ENCODE measurements at places on chromosomes 13 and 19.

DNA sequence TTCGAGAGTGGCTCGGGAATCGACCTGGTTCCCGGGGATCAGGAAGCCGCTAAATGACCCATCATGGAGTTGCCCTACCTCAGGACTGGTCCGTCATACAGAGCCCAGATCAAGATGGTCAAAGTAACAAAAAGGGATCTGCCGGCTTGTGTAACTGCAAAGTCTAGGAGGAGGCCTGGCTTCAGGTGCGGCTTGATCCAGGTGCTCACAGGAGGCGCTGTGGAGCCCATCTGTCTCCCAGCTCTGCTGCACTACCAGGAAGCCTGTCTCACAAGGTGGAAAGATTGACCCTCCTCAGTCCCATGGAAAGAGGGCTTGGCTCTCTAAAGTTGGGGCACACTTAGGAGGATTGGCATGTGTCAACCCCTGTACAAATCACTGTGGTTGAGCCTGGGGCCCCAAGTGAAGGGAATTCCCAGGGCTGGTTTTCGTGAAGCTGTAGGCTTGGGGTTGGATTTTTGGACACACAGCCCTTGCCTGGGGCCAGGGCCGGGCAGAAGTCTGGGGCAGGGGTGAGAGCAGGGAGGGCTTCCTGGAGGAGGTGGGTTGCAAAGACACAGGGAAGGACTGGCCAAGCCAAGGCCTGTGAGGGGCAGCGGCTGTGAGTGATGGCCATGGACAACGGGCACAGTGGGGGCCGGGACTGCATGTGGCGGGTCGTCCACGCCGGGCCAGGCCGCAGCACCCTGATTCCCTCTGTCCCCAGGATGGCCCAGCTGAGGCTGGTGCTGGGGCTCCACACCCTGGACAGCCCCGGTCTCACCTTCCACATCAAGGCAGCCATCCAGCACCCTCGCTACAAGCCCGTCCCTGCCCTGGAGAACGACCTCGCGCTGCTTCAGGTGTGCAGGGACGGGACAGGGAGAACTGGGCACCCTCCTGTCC, 4.2 kb downstream of the GZMM start:
- DNase-seq, result no peak

DNA sequence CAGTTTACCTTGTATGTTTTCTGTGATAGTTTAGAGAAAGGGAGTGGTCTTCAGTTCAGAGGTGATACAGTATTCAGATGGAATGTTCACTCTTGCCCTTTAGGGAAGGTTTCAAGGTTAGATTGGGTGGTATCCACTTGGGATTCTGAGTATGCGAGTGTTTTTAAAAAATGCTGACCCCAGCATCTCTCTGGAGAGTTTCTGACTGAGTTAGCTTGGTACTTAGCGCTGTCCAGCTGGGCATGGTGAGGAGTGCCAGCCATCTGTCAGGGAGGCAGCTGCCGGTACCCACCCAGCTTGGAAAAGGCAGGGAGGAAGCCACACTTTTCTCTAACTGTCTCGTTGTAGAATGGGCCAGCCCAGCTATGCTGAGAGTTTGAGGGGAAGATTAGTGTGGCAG, 63.3 kb downstream of the ARHGEF7 start:
- no peak for DNase-seq

GRCh38 chr13:30004204-30004603, 153.8 kb upstream of the UBL3 start:
- no peak for DNase-seq

DNA sequence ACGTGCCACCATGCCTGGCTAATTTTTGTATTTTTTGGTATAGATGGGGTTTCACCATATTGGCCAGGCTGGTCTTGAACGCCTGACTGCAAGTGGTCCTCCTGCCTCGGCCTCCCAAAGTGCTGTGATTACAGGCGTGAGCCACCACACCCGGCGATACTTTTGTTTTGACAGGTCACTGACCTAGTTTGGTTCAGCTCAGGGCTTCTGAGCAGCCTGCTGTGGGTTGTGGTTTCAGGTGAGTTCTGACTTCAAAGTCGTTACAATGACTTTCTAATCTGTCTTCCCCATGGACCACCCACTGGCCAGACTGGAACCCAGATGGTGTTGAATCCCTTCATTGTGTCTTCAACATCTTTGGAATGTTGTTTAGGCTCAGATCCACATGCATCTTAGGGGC, 73.8 kb downstream of the TRPM4 start:
- DNase-seq, result no peak

DNA sequence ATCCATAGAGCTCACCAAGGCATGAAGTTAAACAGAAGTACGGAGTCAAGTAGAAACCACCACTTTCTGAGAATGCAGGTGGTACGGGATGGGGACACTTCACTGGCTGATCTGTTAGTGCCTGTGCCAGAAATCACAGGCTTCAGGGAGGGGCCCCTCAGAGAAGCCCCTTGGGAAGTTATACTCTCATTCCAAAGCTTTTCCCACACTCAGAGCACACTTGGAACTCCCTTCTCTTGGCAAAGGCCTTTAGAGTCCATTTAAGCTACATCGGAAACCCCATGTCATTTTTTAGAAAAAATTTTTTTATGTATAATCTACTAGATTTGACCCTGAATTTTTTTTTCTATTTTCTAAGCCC, 80.7 kb upstream of the WASF3 start:
- DNase-seq, result no peak

GRCh38 chr13:38980750-38981078, 9.9 kb downstream of the STOML3 start:
- no peak for DNase-seq

GRCh38 chr13:91557328-91558090, 159.1 kb downstream of the GPC5 start:
- no peak for DNase-seq

GRCh38 chr13:82569581-82569980, 1312.7 kb downstream of the SLITRK1 start:
- no peak for DNase-seq

DNA sequence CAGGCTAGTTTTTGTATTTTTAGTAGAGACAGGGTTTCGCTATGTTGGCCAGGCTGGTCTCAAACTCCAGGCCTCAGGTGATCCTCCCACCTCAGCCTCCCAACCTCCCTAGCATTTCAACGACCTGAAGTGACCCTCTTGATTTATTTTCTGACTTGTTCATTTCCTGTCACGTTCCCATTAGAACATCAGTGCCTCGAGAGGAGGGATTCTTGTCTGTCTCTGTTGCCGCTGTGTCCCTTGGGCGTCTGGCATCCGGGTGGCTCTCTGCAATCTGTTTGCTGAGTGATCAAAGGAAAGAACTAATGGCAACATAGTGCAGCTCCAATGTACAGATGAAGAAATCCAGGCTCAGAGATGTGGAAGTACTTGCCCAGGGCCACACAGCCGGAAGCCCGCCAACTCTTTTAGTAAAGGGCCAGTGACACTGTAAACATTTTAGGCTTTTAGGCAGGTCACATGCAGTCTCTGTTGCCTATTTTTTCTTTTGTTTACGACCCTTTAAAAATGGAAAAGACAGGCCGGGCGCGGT, 47.5 kb downstream of the NFIC start:
- DNase-seq, result no peak

DNA sequence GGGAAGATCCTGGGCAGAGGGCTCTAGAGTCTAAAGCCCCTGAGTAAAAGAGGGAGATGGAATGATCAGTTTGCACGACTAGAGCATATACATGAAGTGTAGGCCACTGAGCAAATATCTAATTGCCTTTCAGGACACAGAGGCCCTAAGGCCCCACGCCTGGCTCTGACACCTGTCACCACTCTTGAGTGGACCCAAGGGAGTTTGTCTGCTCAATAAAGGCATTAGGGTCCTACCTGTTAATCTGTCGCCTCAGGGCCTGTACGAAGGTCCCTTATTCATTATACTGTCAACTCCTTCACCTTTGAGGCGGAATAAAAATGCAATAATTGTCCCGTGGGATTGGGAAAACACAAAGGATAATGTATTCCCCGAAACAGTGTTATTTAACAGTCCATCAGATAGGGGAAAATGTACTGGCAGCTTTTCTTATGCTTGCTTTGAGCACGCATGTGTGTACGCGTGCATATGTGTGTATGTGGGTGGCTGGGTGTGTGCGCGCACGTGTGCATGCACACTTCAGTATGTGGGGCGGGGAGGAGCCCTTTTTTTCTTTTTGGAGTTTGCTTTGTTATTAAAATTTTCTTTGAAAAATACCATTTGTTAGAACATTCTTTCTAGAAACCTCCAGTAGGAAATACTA, 161.8 kb upstream of the SERP2 start:
- DNase-seq, result no peak

- DNase-seq, result no peak
Observed at GRCh38 chr13:39941236-39941635, 285.8 kb downstream of the COG6 start.

- no peak for DNase-seq
Observed at GRCh38 chr19:28312269-28312668, 900.7 kb downstream of the UQCRFS1 start.

GRCh38 chr19:56309511-56310185, 5.0 kb downstream of the ZSCAN5A start:
- peak; percentile 49 for DNase-seq

GRCh38 chr13:91058066-91058465, 289.4 kb upstream of the MIR17HG start:
- DNase-seq, result no peak

GRCh38 chr19:2047449-2048103, 3.5 kb downstream of the MKNK2 start:
- no peak for DNase-seq

- DNase-seq, result no peak
Observed at GRCh38 chr19:19651076-19651475, 7.6 kb upstream of the GMIP start.

All from stimulated activated CD4-positive, alpha-beta T cell treated with anti-CD3 and anti-CD28 coated beads, Interleukin-15, amount 100 ng/mL, for 48 hours (primary cell).